EL (cell line): ENCODE measurements at places on chromosomes 4 and X.

GRCh38 chrX:14476205-14476604 is 53.1 kb upstream of the GLRA2 start:
- DNase-seq, result no peak

GRCh38 chrX:75273483-75273882 is 402 bp upstream of the UPRT start:
- no peak for DNase-seq

- DNase-seq, result no peak
Observed at GRCh38 chr4:16883806-16884205, 14.6 kb downstream of the LDB2 start.

GRCh38 chrX:24426921-24427746 is 38.0 kb upstream of the PDK3 start:
- DNase-seq, result no peak

DNA sequence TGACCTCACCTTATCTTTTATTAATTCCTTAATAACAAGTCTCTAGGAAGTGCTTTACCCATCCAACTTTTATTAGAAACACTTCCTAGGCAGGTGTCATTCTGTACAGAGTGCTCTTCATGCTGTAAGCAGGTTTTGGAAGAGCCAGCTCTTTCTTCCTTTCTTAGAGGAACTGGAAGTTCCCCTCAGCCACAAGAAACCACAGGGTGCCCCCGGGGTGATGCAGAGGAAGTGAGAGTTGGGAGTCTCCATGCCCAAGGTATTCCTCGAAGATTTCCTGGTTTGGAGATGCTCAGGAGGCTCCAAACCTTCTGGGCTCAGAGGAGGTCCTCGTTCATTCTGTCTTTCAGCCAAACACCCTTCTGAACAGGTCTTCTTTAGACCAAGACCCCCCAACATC is 83.8 kb downstream of the EGF start:
- DNase-seq, result peak; percentile 16

DNA sequence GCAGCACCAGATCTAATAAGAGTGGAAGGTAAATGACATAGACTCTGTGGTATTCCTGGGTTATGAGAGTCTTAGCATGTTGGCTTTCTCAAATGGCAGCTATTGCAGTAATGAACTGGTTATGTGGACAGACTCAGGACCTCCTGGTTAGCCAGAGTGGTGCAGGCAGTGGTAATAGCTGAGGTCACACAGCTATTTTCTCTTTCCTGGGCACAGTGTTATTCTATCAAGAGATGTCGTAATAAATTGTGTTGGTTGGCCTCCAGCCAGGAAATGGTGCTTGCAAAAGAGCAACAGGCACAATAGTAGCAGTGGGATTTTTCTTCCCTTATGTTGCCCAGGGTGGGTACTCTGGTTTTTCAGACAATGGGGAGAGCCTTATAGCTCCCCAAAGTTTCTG is 279.2 kb upstream of the FGF16 start:
- peak; percentile 0 for DNase-seq

DNA sequence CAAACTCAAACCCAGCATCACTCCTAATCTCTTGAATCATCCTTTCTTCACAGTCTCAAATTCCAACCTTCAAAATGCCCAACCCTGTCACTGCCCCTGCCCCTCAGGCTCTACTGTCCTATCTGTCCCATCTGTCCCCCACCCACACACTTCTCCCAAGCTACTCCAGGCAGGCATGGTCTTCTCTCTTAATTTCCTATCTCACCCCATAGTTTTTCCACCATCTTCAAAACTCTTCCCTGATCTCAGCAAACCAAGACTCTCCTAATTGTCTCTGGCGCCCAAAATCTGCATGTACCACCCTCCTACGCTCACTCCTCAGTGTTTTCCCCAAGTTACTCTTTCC is 644 bp downstream of the LAMP2 start:
- DNase-seq, result no peak
